ENCODE measurements at places on chromosomes 2 and 18.

DNA sequence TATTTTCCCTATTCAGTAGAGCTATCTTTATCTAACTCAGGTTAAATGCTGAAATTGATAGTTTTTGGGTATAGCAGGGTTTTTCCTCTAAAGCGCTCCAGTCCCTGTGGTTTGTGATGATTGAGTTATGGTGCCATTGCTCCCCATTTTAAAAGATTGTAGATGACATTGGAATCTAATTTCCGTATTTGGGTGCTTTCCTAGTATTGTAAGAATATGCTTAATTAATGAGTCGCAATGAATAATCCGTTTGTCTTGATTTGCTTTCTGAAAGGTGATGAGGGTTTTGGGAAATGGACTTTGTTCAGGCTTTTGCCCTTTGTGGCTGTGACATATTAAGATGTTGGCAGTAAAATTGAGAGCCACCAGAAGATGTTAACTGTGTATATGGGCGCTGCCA lies 3.9 kb downstream of the RPS7 start:
- DNase-seq: no peak

GRCh38 chr2:215529271-215529670 lies 93.4 kb upstream of the FN1 start:
- DNase-seq: no peak

DNA sequence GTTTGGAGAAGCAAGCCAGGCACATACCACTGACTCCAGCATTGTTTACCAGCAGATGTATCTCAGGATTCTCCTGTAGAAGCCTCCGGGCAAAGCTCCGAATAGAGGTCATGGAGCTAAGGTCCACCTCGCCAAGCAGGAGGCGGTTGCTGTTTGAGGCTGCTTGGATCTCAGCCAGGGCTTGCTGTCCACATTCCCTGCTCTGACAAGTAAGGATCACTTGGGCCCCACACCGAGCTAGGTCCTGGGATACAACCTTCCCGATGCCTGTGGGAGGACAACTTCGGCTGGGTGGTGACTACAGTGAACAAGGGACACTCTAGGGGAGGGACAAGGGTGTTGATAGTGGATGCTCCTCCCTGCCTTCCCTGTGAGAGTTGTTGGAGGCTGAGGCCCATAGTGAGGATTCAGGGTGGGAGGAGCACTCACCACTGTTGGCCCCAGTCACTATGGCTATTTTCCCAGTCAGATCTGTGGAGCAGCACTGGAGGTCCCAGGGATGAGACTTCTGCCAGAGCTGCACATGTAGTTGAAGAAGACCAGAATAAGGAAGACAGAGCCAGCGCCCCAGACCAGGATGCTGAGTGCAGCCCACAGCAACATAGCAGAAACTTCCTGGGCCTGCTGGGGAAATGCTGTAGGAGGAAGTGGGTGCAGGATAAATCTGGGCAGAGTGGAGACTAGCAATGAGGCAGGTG lies 8.3 kb downstream of the C2orf81 start:
- no peak for DNase-seq

DNA sequence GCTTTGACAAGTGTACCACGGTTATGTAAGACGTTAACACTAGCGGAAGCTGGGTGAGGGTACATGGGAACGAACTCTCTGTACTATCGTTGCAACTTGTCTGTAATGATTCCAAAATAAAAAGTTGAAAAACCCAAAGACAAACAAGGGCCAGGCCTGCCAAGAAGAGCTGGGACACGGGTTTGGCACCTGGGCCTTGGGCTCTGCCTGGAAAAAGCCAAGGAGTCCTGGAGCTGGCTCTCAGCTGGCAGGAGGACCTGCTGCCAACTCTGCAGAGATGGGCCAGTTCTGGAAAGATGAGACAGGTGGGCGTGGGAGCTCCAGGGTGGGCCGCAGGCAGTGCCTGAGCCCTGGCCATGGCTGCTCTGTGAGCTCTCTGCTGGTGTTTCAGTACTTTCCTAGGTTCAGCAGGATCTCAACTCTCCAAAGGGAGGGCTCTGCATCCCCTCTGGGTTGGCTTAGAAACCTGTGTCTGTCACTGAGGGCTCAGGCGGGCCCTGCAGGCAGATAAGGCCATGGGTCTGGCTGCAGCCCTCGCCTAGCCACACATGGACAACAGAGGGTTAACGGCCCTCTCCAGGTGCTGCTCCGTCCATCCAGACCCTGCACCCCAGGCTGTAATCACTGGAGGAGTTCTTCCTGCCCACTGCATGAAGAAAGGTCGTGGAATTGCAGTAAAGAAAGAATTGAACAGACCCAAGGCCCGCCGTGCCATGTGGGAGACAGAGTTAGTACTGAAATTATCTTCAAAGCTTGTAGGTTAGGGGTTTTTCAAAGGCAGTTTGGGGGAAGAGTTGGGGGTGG lies 89.9 kb downstream of the RHOB start:
- no peak for DNase-seq

- DNase-seq: no peak
Measured at GRCh38 chr2:108414256-108414876, 34.6 kb upstream of the GCC2 start.

- DNase-seq: no peak
Measured at GRCh38 chr2:36584148-36584794, 13.7 kb downstream of the FEZ2 start.

GRCh38 chr2:3603536-3604206 lies 8.8 kb downstream of the COLEC11 start:
- DNase-seq: no peak

GRCh38 chr2:69962986-69963730 lies 1.7 kb upstream of the ASPRV1 start:
- DNase-seq: no peak

- no peak for DNase-seq
Measured at GRCh38 chr2:21363364-21363763, 239.6 kb downstream of the TDRD15 start.

GRCh38 chr2:148842050-148842449 lies 33.0 kb upstream of the KIF5C start:
- DNase-seq: no peak

DNA sequence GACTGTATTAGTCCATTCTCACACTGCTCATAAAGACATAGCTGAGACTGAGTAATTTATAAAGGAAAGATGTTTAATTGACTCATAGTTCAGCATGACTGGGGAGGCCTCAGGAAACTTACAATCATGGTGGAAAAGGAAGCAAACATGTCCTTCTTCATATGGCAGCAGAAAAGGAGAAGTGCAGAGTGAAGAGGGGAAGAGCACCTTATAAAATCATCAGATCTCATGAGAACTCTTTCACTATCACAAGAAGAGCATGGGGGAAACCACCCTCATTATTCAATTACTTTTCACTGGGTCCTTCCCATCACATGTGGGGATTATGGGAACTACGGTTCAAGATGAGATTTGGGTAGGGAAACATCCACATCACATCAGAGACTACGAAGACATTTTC lies 43.0 kb upstream of the CAVIN2 start:
- DNase-seq: no peak

DNA sequence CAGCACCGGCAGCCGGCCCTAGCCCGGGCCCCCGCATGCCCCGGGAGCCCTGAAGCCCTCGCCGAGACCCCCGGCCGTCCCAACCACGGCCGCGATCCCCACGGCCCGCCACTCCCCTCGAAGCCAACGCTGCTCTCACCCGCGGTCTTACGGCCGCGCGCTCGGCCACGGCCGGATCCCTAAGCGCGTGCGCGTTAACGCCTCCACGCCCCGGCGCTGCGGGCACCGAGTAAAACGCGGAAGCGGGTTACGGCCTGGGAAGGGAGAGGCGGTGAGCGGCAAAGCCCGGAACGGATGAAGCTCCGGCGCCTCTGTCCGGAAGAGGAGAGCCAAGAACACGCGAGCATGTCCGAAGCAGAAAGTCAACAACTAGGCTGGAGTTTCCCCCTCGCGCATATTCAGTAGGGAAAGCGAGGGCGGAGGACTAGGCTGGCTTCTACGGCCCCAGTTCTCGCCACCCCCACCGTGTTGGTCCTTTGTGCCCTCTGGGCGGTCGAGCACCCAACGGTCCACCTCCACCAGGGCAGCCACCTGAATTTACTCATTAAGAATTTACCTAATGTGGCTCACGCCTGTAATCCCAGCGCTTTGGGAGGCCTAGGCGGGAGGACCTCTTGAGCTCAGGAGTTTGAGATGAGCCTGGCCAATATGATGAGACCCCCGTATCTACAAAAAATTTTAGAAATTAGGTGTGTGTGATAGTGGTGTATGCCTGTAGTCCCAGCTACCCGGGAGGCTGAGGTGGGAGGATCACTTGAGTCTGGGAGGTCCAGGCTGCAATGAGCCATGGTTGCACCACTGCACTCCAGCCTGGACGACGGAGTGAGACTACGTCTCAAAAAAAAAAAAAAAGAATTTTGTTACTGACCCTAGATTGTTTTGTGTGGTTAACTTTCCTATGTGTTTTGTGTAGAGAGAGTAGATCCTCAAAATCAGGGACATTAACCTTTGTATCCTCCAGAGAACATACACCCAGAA lies at the start of gene KANSL3:
TSS of gene KANSL3 (minus strand) at position 169 of the 978 bp plus-strand sequence. CDS start 1,177 bp downstream, outside the sequence.
- peak; percentile 93 for DNase-seq

GRCh38 chr2:69781321-69782248 lies 39.7 kb downstream of the ANXA4 start:
- DNase-seq: no peak

GRCh38 chr2:32768387-32769174 lies 140.7 kb downstream of the TTC27 start:
- no peak for DNase-seq

Measured in CD4-positive, alpha-beta T cell treated with Interleukin-10 for 1 hour (primary cell).